ENCODE measurements at places on chromosomes 7 and 10. TPM values are rescaled to one million over a fixed set of nuclear protein-coding genes. Genes with fewer than 3 reads are reported as not detected.

The SEMA4G gene
- 46.9 TPM for total RNA-seq

DNA sequence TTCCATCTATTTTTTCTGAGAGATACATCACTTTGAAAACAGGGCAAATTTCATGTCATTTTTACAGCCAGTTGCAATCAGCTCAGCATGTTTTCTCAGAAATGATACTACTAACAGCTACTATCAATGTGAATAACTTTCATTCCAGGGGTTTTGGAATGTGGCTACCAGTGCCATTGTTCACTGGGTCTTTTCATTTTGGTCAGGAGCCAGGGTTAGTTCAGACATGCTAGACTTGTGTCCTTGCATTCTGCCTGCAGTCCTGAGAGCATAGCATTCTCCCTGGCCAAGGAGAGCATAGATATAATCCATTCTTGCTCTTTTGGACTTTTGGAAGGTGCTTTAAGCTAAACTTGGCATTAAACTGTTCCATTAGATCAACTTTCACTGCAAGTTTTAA, 160.9 kb upstream of the NEBL start:
- DNase-seq = no peak
- H3K4me3 ChIP-seq = no peak overlapping the region
- no peak overlapping the region for H3K27ac ChIP-seq
- H3K4me1 ChIP-seq = no peaks in the 10 kb centered on the region

DNA sequence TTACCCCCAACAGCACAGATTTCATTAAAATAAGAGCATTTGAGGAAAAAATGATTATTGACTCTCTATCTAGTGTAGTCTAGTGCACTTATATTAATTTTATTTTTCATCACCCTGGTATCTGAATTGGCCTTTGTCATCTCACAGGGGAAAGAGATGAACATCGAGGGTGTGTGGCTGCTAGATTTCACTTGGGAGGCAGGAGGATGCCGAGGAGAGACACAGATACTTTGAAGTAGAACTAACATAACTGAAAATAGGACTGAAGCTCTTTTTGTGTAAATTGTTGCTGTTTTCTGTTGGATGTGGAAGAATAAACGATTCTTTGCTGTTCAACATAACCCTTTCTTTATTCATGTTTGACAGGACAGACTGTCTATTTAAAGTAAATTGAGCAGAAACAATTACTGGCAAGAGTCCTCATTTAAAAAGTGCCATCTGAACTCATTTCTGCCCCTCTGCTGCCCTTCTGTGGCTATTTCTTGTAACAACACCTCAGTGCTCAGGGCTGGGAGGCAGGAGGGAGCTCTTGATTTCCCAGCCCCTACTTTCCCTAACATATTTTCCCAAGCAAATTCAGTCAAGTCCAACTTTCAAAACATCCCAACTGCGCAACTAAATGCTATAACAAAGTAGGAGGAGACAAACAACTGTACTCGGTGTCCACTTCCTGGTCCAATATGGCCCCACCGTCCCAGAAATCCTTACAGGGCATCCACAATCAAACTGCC, 15.6 kb downstream of the LYZL1 start:
- H3K27ac ChIP-seq = no peak overlapping the region
- H3K4me3 ChIP-seq = no peak overlapping the region
- H3K27me3 ChIP-seq = peaks cover 1% of the 10 kb centered on the region
- no peaks in the 10 kb centered on the region for H3K4me1 ChIP-seq
- H3K36me3 ChIP-seq = peaks cover 21% of the 10 kb centered on the region

DNA sequence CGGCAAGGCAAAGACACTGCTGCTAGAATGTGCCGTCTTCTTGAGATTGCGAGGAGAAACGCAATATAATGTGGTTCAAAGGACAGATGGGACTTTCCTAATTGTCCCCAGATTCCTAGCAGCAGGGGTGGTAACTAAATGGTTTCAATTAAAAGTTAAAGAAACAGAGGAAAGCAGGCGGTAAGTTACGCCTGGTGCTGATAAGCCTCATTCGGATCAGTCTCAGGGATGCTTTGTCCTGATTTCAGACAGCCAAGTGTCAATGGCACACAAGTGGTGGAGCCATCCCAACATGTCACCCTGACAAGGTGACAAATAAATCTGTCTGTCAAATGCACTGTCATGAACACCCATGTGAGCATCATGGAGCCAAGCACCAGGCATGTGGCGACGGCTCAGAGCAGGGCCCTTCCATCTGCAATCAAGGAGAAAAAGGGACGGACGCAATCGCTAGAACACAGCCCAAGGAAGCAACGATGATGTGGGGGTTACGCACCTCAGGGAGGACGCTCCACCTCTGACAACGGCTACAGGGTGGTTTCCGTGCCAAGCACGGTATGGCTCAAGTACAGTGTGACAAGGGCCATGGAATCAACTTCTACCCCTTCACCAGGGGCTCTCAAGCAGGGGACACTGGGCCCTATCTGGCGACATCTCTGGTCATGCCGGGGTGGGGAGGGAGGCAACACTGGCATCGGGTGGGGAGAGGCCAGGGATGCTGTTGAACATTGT, 66.2 kb downstream of the CTBP2 start:
- no peaks in the 10 kb centered on the region for H3K36me3 ChIP-seq
- peak overlapping the region; percentile 42 for H3K4me3 ChIP-seq
- H3K4me1 ChIP-seq = peaks cover 56% of the 10 kb centered on the region
- no peak for DNase-seq
- peaks cover 10% of the 10 kb centered on the region for H3K27me3 ChIP-seq

DNA sequence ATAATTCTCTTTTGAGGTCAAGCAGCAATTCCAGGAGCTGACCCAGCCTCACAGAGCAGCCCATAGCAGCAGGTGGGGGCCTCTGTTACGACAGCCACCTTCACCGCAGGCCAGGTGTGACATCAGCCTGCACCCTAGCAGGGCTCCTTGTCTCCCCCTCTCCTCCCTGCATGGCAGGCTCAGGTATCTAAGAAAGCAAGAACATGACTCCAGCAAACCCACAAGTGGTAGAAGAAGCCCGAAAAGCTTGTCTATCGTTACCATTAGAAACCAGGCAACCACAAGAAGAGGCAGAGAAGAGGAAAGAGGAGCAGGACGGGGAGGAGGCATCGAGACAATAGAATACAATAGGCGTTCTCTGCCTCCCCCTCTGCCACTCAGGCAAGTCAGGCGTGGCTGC, 104.0 kb upstream of the PRR15 start:
- no peak for DNase-seq
- H3K36me3 ChIP-seq = no peaks in the 10 kb centered on the region
- no peak overlapping the region for H3K4me3 ChIP-seq
- peaks cover 4% of the 10 kb centered on the region for H3K27me3 ChIP-seq
- peaks cover 25% of the 10 kb centered on the region for H3K4me1 ChIP-seq
- no peak overlapping the region for H3K27ac ChIP-seq

DNA sequence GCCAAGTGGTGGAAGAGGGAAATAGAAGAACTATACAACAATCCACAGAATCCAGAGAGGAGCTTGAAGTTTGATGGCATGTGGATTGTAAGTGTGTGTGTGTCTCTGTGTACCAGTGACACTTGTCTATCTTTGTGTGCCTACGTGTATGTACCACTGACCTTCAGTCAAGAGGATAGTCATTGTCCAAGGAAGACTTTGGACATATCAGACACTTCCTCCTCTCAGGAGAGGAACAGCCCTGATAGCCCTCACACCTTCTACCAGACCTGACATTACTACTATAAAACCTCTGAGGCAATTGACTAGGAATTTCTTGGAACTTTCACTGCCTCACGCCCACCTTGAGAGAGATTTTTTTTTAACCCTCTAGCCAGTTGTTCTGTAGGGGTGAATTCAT, 19.6 kb upstream of the MGAM2 start:
- H3K4me1 ChIP-seq = no peaks in the 10 kb centered on the region
- peaks cover 2% of the 10 kb centered on the region for H3K27me3 ChIP-seq
- no peak overlapping the region for H3K4me3 ChIP-seq
- DNase-seq = no peak
- H3K27ac ChIP-seq = no peak overlapping the region
- no peaks in the 10 kb centered on the region for H3K36me3 ChIP-seq

All from glutamatergic neuron (in vitro differentiated cells).